ENCODE measurements at places on chromosomes 1 and 21.

DNA sequence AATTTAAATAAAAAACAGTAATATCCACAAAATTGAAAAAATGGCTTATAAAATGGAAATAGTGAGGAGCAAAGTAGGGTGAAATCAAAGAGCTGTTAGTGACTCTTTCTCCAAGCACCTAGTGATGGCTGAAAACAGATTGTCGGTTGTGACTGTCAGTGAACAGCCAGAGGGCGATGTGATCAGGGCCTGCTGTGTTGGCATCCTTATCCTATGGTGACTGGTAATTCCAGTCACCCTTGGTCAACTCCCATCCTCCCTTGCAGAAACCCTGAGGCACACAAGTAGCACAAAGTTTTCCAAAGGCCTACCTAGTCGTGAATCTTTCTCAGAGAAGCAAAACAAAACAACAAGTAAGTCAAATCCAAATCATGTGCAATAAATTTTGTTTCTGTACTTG is 599.8 kb upstream of the CXADR start:
- no peak for DNase-seq

DNA sequence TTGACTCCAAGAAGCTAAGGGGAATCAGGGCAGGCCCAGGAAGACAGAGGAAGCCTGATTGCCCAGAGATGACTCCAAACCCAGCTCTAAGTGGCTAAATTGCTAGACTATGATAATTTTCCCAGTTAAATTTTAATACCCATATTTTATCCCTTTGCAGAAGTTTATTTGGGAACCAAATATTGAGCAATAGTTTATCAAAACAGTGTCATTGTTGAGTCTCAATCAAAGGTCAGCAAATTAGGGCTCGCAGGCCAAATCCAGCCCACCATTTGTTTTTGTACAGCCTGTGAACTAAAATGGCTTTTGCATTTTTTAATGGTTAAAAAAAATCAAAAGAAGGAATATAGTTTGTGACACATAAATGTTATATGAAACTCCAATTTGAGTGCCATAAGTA is 47.1 kb downstream of the LBR start:
- DNase-seq: no peak

- no peak for DNase-seq
Measured at GRCh38 chr1:112599477-112599876, 19.5 kb downstream of the ST7L start.

DNA sequence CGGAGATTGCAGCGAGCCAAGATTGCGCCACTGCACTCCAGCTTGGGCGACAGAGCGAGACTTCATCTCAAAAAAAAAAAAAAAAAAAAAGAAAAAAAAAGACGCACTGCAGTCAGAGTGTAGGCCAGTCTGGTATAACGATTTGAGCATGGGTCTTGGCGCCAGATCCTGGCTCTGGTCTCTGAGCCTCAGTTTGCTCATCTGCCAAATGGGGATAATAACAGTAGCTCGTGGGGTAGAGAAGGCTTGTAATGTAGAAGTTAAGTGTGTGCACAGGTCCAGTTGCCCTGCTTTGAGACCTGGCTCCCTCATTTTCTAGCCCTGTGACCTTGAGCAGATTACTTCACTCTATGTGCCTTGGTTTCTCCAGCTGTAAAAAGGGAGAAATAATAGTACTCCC is 26.3 kb upstream of the GRHL3 start:
- DNase-seq: no peak

DNA sequence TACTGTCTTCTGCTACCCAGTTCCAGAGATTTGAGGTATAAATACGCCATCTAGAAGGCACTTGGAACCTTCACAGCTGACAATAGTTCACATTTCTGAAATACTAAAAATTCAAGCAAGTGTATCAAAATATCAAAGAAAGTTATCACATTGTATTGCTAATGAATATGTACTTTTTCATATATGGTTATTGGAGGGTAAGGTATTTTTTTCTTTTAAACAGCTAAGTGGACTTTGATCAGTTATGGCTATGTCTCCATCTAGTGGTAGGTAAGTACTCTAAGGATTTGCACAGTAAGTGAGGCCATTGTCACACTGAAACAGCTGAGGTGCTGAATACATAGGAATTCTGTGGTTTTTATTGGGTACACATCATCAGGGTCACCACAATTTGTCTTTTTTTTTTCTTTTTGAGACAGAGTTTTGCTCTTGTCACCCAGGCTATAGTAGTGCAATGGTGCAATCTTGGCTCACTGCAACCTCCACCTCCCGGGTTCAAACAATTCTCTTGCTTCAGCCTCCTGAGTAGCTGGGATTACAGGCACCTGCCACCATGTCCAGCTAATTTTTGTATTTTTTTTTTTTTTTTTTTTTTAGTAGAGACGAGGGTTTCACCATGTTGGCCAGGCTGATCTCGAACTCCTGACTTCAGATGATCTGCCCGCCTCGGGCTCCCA is 49.1 kb upstream of the CR2 start:
- DNase-seq: peak; percentile 13

GRCh38 chr1:8984990-8985389 is 39.3 kb downstream of the CA6 start:
- DNase-seq: no peak

GRCh38 chr1:160064164-160064563 is 5.8 kb downstream of the KCNJ10 start:
- no peak for DNase-seq

DNA sequence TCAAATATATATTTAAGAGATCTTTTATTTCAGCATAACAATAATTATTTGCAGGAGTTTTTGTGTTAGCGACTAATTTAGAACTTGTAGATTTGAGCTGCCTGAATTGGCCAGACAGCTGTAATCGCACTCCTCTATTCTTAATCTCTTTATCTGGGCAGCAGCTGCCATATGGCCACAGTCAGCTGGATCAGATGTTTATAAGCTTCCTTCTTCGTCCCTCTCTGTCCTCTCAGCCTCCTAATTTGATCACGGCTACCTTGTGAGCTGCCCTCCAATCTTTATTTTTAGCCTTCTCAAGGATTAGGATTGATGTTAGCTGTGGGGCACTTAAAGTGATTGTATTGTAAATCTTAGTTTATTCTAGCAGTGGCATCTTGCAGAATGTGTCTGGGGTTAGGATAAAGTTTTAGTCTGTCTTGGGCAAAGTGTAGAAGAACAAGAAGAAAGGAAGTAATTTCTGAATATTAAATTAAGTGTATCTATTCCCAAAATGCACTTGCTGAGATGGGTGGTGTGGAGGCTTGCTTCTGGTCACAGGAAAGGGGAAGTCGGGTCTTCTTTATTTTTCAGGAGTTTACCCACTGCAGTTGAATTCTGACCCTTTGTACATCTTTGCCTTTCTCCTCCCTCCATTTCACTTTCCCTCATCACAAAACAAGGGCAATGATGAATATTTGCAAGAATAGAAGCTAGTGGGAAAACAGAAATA is 1.1 kb downstream of the ZBTB18 start:
- no peak for DNase-seq

DNA sequence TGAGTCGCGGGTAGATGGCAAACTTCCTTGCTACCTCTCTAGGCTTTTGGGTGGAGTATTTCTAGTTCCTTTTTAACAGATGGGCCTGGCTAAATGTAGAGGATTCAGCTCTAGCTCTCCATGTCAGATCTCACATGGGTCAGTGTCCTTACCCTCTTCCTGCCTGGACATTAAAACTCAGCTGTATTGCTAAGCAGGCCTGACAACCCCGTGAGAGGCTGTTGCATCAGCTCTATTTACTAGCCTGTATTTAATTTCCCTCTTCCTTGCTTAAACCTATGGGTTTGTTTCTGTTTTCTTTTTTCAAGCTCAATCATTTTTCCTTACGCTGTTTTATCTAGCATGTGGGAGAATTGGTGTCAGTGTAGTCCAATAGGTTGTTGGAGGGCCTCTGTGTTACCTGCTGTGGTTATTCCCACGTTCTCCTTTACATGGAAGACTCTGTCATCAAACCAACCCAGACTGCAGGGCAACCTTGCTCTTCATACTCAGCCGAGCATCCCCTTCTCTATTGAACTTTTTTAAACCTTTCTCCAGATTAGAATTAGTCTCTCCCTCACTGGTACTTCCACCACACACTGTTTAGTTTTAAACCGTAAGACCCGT is 79.5 kb upstream of the BACH1 start:
- DNase-seq: no peak

- DNase-seq: no peak
Measured at GRCh38 chr1:20469406-20470076, 16.5 kb downstream of the CAMK2N1 start.

DNA sequence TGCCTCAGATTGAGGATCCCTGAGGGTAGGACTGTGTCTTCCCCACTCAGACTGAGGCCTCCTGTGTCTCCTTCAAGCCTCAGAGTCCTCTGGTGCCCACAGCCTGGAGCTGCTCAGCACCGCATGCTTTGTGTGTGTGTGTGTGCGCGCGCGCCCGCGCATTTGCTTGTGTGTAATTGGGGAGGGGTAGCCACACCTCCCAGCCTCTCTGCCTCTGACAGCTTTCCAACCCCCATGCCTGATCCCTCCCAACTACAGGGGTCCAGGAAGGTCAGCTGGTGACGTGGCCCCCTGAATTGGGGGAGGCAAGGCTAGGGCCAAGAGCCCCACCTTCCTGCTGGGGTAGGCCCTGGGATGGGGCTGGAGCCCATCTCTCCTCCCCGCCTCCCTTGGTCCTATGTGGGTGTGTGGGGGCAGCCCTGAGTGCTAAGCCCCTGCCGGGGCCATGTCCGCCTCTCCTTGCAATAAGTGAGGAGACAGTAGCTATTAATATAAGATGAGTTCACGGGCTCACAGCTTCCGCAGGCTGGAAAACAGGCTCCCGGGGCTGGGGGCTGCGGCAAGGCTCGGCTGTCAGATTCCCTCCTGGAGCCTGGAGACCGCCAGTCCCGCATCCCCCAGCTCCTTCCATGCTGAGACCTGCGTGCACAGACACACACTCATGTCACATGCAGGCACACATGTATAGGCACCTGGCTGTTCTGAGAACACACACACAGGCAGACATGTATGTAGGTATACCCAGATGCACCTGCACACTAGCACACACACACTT is 7.0 kb downstream of the GPR3 start:
- DNase-seq: no peak

DNA sequence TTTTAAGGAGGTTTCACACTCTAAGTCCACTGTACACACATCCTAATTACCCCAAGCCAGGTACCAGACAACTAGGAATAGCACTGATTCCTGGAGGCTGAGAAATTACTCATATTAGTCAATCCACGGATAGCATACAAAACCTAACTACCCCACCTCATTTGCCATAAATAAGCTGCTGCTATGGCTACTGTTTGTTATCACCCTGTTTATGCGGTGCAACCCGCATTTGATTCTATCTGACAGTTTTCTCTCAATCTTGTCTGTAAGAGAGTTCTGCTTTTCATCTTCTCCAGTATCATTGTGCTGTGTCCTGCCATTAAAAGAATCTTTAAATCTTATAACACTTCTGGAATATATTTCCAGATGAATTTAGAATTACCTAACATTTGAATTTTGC is 1496.5 kb downstream of the PLA2G4A start:
- no peak for DNase-seq

Measured in GM04503 (cell line).